ENCODE measurements at places on chromosomes 1 and 21. TPM values are rescaled to one million over a fixed set of nuclear protein-coding genes. Genes with fewer than 3 reads are reported as not detected.
A peak's percentile ranks its signal among the peaks of the same experiment; 100 is the strongest.

The CRNN gene
- total RNA-seq = not detected

The LRRC8C gene
- 6.4 TPM for total RNA-seq

The OR2G2 gene
- not detected for total RNA-seq

GRCh38 chr1:244444854-244445253, 6.9 kb downstream of the ADSS2 start:
- DNase-seq = no peak

DNA sequence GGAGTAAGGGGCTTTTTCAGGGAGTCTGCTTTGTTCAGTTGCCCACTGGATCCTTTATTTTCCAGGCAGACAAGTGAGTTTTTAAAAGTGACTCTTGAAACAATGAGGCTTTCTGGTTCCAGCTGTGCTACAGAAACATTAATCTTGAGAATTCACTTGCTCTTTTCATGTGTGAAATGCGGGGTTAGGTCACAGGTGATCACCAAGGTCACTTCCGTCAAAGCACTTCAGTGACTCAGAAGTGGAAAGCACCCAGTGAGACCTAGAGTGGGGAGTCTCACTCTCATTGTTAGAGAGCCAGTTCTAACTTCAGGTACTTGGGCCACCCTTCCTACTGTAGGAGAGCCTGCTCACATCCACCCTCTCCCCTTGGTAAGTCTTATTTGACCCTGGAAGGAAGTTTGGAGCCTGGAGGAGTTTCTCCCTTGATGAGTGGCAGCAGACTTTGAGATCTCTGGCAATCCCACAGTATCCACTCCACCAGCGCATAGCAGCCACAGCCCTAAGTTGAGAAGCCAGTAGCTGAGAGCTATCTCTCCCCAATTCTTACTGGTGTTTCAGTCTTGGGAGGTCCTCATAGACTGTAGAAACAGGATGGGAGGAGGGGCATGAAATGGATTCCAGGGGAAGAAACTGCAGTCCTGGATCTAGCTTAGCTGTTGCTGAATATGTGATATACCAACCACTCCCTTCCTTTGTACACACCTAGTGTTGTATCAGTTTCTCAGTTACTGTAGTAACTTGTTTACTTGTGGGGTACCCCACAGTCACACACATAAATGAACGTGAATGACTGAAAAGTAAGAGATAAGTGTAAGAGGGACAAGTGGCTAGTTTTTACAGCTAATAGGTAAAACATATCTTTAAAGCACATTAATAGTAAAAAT, 3.1 kb downstream of the TACSTD2 start:
- DNase-seq = peak; percentile 20

DNA sequence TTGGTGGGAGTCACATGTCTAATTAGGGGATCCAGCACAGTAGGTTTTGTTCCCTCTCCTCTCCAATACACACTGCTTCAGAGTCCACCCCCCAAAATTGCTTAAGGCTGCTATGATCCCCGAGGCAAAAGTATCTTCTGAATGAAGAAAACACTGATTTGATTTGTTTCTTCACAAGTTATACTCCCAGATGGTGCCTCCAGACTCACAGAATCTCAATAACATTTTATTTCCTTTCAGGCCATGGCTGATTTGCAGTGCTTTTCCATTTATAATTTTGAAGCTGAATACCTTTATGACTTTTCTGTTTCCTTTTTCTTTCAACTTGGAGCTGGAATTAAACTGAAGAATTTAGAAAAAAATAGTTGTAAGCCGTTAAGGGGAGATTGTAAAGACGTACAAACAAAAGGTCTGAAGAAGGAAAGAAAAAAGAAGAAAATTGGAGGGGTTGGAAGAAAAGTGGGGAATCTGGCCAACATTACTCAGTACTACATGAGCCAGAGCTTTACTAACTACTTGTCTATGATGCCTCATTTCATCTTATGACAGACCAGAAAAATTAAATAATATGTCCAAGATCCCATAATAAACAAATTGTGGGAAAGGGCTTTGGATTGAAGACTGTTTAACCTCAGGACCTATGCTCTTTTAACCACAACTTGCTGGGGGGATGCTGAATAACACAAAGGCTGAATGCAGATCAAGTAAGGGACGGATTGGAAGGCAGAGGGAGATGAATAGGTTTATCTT, 75.9 kb downstream of the NUF2 start:
- DNase-seq = no peak

- DNase-seq = no peak
Measured at GRCh38 chr1:199701726-199702125, 325.8 kb upstream of the NR5A2 start.

DNA sequence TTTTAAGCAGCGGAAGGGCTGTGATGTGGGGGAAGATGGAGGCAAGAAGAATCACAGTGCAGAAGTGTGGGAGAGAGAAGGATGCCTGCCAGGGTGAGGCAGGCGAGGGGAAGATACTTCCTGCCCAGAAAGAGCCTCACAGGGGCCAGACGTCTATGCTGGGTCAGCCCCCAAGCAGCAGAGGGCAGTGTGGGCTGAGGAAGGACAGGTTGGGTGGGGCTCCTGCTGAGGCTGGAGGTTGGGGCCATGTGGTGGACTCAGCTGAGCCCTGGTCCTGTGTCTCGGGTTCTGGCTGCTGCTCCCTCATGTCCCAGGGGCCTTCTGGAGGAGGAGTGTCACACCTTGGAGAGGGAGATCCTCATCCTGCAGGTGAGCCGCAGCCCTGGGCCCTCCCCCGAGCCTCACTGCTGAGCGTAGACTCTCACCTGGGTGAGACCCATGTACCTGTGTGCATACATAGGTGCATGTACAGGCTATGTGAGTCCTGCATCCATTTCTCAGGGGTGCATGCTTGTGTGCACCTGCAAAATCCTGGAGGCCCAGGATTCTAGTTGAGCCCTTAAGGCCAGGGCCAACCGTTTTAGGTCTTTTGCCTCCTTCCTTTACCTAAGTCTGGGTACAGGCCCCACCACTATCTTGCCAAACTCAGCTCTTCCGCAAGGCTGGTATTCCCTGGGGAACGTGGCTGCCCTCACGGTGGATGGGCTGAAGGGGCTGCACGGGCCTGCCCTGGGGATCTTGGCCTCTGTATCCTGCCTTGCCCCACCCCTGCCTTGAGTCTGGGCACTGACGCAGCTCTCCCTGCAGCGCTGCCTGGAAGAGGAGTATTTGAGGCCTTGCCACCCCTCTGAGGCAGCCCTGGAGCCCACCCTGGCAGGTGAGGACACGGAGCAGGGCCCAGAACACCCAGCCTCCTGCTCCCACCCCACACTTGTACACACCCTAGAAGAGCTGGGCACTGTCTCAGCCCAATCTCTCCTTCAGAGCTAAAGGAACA, 3.7 kb downstream of the CCDC24 start:
- peak; percentile 26 for DNase-seq

GRCh38 chr1:116878804-116879477, 30.8 kb upstream of the PTGFRN start:
- peak; percentile 30 for DNase-seq

DNA sequence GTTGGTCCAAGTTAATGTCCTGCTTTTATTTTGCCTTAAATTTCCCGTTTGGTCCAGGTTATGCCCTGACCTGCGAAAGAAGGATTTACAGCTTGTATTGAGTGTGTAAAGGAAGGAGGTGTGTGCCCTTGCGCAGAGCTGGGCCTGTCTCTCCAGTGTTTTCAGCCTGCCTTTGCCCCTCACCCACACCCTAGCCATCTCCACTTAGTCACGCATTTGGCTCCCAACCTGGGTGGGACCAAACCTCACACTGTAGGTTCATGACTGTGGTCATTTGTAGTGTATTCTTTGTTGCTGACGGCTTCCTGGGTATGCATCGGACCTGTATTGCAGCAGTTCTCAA, 572 bp upstream of the SRSF10 start:
- peak; percentile 62 for DNase-seq
